Naive B cell (primary cell): ENCODE measurements at places on chromosomes 1 and 21. TPM values are rescaled to one million over a fixed set of nuclear protein-coding genes. Genes with fewer than 3 reads are reported as not detected.

CELA3B gene
- not detected for polyA plus RNA-seq

TMEM240 gene
- polyA plus RNA-seq, result not detected

MSH4 gene
- polyA plus RNA-seq, result not detected

APCS gene
- polyA plus RNA-seq, result not detected

AGMAT gene
- polyA plus RNA-seq, result 3.9 TPM

C8B gene
- not detected for polyA plus RNA-seq

HTR6 gene
- not detected for polyA plus RNA-seq

SLC45A1 gene
- 0.09 TPM for polyA plus RNA-seq
